ENCODE measurements at places on chromosomes 1 and 21.

DNA sequence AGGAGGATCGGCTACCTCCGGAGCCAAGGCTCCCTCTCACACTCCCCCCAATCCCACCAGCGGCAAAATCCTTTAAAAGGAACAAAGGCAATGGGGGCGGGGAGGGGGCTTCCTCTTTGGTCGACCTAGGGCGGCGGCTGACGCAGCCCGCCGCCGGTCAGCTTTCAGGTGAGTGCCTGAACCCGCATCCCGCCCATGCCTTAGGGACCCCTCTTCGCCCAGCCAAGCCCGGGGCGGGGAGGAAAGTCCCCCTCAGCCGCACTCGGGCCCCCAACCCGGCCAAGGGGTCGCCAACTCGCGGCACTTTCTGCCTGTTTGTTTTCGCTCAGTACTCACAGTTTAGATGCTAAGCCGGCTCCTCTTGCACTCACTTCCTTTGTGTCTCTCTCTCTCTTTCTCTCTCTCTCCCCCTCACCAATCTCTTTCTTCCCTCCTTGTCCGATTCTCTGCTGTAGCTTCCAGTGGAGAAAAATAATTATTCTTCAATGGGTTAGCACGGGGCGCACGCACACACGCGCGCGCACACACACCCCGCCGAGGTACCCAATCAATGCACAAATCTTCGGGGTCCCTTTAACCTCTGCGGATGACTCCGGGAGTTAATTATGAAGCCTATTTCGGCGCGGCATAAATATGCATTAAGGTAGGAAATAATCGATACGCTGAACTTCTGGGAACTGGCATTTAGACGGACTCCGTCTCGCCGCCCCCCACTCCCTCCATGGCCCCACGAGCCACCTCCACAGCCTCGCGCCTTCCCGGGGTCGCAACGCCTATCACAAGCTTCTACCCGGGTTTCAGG is at the start of gene BLACAT1:
Gene BLACAT1, minus strand, starts transcription at position 465 of the 802 bp plus-strand sequence.
- DNase-seq, result no peak

DNA sequence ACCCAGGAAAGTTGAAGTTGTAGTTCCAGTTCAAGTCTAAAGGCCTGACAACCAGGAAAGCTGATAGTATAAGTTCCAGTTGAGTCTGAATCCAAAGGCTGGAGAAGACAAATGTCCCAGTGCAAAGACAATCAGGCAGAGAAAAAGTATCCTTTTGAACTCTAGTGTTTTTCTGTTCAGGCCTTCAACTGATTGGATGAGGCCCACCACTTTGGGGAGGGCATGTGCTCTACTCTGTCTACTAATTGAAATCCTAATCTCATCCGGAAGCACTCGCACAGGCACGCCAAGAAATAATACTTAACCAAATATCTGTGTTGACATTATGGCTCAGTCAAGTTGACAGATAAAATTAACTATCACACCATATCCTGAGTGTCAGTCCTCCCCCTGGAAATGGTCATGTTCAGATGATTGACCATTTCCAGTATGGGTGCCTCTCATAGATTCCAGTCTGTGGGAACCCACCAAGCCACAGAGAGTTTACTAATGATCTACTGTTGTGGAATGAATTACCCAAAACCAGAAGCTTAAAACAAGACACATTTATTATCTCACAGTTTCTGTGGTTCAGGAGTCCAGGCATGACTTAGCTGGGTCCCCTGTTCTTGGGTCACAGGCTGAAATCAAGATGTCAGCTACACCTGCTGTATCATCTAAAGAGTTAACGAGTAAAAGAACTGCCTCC is 296.3 kb upstream of the ZP4 start:
- no peak for DNase-seq

- peak; percentile 52 for DNase-seq
Observed at GRCh38 chr1:32413507-32414185, 19.4 kb upstream of the BSDC1 start.

DNA sequence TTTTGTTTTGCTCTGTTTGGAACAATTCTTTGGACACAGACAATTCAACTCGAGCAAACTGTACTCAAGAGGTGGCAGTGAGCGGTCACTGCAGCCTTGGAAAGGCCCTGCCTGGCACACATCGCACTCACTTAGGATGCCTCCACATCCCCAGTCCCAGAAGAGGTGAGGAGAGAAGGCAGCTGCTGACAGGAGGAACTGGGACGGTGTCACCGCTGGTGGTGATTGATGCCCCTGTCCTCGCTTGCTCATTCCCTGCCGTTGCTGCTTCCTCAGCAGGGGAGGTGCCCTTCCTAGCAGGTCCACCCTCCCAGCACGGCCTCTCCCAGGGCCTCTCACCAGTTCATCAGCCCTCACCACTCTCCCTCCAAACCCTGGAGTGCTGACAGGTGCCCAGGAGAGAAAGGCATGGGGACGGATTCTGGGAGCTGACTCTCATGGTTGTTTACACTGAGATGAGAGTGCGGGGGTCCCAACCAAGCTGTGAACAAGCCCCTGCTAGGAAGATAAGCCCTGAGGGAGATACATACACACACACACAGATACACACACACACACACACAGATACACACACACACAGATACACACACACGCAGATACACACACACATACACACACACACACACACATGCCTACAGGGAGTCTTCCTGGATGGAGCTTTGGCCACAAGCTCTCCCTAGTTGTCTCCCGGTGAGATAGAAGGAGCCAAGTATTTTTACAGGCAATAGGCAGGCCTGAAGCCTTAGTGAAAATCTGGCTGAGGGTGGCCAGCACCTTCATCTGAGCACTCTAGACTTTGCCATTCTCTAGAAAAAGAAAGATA is 101.1 kb downstream of the CDC7 start:
- no peak for DNase-seq
